Ureter (tissue), 1 donor: ENCODE measurements at places on chromosomes 1 and 21.

GRCh38 chr1:48506870-48507269 is 34.9 kb upstream of the SPATA6 start:
- DNase-seq = no peak

DNA sequence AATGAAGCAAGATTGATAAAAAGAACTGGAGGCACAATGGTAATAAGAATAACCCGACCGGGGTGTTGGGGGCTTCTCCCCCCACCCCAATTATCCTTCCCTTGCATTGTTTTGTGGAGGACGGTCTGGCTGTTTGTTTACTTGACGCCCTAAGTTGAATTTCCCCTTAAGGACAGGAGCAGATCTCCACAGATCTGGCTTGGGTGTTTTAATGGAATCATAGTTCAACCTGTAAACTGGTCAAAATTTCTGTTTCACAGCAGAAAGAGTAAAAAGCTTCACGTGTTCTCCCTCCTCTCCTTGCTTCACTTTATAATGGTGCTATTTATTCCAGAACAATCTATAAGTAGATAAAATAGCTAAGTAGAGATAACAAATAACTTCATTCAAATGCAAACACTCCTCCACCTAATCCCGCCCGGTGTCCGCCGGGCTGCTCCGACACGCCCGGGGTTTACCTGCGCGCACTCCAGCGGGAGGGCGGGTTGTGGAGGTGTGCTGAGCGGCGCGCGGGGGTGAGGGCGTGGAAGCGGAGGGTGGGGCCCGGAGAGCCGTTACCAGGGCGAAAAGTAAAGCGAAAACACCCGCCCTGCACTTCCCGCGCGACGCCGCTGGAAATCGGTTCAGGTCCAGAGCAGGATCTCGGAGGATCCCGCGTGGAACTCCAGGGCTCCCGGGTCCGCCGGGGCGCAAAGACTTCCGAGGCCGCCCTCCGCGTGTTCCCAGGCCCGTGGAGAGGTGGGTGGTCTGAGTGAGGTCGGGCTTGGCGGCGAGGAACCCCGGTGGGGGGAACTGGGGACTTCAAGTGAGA is 2.0 kb upstream of the ATF3 start:
- DNase-seq = peak; percentile 74

- DNase-seq = peak; percentile 92
Measured at GRCh38 chr1:109213824-109214693, at the start of gene SARS1. Gene SARS1, plus strand, starts transcription at chr1:109213918. Its CDS starts 75 bp downstream, at chr1:109213993.

GRCh38 chr1:25343872-25344271 is 5.7 kb downstream of the TMEM50A start:
- no peak for DNase-seq

- DNase-seq = no peak
Measured at GRCh38 chr1:60620087-60620486, 462.3 kb upstream of the NFIA start.

DNA sequence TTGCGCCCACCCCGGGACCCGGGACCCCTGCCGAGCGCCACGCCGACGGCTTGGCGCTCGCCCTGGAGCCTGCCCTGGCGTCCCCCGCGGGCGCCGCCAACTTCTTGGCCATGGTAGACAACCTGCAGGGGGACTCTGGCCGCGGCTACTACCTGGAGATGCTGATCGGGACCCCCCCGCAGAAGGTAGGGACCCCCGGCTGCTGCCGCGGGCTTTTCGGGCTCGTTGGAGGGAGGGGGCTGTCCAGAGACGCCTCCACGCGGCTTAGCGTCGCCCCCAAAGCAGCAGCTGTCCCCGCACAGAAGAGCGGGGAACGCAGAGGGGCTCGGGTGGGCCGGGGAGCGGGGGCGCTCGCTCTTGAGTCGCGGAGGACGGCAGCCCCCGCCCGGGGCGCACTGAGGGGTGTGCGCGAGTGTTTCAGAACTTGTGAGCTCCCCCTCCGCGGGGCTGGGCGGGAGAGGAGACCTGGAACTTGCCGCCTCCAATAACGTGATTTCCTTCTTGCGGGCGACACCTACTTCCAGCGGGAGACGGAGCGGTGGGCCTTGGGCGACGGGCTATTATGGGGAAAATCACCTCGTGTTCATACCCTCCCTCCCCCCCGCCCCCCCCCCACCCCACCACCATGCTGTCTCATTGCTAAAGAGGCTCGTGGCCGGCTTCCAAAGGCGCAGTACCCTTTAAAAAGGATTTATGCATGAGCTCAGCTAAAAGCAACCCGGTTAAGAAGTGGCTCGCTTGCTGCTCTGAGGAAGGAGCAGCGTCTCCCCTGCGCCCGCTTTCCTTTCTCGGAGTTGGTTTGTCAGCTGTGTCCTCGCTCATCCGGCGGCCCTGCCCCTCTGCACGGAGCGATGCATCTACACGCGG is 664 bp downstream of the BACE2 start:
- peak; percentile 70 for DNase-seq

DNA sequence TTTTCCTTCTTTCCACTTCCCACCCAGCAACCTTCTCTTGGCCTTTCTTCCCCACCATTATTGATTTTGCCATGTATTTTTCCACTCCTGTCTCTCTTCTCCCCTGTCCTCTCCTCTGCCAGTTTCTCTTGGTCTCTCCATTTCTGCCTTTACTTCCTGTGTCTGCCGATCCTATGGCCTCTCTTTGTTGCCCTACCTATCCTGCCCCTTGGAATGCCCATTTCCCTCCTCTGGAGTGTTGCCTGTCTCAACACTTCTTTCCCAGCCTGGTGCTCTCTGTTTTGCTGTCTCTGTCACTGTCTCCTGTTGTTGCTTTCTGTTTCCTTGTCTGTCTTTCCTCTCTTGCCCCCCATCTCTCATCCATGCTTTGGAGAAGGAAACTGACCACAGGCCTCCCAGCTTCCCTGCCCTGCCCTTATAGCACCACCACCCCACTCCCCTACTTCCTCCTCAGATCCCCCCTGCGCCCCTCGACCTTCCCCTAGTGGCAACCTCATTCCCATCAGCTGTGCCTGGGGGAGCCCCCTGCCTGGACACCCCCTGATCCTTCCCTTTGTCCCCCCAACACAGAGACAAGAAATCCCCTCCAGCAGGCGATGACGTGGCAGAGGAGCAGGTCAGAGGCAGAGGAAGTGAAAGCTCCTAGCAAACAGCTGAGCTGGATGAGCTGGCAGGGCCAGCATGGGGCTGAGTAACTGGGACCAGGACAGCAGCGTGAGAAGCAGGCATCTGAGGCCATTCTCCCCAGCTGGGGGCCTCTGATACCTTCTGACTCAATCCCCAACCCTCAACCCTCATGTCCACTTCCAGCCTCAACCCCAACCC is 6.6 kb upstream of the ETV3L start:
- peak; percentile 57 for DNase-seq

DNA sequence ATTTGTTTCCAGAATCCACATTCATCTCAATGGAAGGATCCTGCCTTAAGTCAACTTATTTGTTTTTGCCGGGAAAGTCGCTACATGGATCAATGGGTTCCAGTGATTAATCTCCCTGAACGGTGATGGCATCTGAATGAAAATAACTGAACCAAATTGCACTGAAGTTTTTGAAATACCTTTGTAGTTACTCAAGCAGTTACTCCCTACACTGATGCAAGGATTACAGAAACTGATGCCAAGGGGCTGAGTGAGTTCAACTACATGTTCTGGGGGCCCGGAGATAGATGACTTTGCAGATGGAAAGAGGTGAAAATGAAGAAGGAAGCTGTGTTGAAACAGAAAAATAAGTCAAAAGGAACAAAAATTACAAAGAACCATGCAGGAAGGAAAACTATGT is 2.6 kb downstream of the GADD45A start:
- DNase-seq = no peak

DNA sequence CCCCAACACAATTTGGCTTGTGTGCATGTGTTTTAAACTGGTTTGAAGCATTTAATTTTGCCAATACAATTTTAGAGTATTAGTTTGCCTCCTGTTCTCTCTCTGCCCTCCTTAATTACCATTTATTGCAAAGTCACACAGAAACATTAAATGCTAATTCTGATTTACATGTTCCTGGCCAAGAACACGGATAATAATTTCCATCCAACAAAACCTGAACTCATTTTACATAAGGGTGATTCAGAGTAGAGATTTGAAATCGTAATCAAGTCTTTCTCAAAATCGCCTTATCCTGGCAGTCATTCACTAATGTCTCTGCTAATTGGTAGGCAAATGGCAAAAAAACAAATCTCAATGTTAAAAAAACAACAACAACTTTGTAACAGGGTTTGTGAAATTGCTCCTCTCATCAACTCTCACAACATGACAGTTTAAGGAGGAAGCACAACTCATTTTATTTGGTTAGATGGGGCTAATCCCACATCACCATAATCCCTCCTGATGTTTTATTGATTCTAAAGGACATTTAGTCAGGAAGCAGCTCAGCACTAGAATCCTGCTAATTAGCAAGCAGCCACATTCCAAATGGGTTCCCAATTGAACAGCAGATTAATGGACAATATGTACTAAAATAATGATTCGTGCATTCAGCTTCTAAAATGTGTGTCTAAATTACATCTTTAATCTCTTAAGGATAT is 55.9 kb downstream of the C1orf87 start:
- DNase-seq = no peak

DNA sequence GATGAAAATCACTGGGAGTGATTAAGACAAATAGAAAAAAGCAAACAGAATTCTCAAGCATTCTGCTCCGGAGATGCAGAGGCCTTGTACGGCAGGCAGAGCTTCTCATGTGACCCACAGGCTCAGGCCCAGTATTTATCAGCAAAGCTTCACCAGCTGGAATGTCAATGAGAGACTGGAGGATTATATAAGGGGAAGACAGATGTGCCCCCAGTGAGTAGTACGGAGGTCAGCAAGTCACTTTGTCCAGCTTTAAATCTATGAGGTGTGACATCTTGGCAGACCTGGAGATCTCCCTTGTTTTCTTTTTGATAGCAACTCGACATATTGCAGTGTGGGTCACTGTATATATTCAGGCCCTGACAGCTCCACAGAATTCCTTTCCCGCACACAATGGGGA is 106.8 kb downstream of the HHIPL2 start:
- no peak for DNase-seq

- peak; percentile 72 for DNase-seq
Measured at GRCh38 chr1:206479183-206480125, 9.2 kb downstream of the IKBKE start.

- no peak for DNase-seq
Measured at GRCh38 chr1:20093303-20093702, 23.3 kb downstream of the PLA2G5 start.

- no peak for DNase-seq
Measured at GRCh38 chr1:75612976-75613375, 2.1 kb upstream of the SLC44A5 start.

DNA sequence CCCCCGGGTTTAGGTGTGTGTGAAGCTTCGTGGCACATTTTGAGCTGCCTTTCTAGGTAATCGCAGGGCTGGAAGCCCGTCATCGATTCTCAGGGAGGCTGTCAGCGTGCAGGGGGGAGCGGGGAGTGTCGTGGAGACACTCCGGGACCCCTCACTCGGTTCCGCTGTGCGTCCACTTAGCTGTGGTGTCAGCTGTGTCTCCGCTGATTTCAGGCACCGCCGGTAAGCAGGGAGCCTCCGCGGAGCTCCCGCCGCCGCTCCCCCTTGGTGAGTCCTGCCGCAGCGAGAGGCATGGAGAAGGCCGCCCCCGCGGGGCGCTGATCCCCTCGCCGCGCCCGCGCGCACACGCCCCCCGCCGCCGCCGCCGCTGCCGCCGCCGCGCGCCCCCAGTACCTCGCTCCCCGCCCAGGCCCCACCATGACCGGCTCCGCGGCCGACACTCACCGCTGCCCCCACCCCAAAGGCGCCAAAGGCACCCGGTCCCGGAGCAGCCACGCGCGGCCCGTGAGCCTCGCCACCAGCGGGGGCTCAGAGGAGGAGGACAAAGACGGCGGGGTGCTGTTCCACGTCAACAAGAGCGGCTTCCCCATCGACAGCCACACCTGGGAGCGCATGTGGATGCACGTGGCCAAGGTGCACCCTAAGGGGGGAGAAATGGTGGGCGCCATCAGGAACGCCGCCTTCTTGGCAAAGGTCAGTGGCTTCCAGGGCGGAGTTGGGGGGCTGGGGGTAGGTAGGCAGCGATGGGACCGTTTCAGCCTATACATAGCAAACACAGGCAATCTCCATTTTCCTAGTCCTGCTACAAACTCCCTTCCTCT is 995 bp downstream of the VASH2 start:
- no peak for DNase-seq

DNA sequence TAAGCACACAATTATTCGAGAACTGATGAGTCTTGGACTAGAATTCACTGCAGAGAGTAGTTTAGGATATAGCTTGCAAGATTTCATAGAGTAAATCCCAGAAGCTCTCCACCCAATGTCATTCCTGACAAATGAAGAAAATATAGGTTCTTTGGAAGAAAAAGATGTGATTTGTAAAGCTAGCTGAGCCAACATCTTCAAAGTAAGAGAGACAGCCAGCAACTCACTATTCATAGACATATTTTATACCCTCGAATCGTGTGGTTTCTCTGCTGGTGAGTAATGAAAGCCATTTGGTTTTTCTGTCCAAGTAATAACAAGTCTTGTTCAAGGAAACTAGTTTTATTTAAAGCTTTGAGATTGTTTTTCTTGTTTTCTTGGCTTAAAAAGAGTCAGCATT is 165.7 kb upstream of the SYT6 start:
- no peak for DNase-seq

DNA sequence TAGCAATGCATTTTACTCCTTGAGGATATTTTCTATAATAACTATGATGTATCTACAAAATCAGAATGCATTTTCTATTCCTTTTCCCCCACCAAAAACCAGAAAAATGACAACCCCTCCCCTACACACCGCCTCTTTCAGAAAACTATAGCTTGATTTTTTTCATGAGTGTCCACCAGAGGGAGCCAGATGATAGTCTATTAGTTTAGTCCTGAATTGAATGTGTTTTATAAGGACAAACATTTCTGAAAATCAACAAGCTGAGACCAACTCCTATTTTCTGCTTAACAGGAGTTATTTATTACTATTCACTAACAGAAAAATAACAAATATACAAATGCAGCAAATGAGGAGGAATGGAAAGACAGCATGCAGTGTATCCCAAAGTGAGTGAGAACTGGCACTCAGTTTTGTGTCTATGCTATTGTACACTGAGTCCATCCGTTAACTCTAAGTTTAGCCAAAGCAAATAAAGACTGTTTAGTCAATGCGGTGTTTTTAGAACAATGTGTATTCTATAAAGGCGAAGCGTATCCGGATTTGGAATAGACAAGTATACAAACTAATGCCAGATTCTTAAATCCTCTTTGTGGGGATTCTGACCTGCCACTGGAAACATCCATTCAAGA is 182.6 kb downstream of the VAV3 start:
- DNase-seq = peak; percentile 58

- no peak for DNase-seq
Measured at GRCh38 chr1:18309552-18310155, 171.1 kb upstream of the KLHDC7A start.

GRCh38 chr1:7313081-7313546 is 458.0 kb upstream of the VAMP3 start:
- no peak for DNase-seq

GRCh38 chr1:147777694-147778093 is 17.3 kb upstream of the GJA5 start:
- no peak for DNase-seq

DNA sequence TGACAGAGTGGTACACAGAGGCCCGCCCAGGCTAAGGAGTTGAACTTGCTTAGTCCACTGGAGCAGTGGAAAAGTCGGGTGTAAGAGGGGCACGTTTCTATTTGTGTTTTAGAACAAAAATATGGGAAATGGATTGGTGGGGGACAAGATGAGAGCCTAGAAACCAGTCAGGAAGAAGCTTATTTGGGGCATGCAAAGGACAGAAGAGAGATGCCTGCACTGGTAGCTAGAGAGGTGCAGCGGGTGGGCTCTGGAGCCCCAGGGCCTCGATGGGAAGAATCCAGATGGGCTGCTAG is 1.2 kb upstream of the LIN9 start:
- no peak for DNase-seq
